ENCODE measurements at places on chromosomes 11 and 22.
A peak's percentile ranks its signal among the peaks of the same experiment; 100 is the strongest.

- peak; percentile 46 for DNase-seq
- H3K4me1 ChIP-seq = peaks cover 63% of the 10 kb centered on the region
- peak overlapping the region; percentile 100 for H3K27ac ChIP-seq
- peaks cover 45% of the 10 kb centered on the region for H3K36me3 ChIP-seq
- H3K27me3 ChIP-seq = no peaks in the 10 kb centered on the region
- peak overlapping the region; percentile 100 for H3K4me3 ChIP-seq
Measured at GRCh38 chr22:46763051-46763705, 728 bp downstream of the TBC1D22A start.

GRCh38 chr11:19060629-19061028 is at the start of gene MRGPRX2:
Gene MRGPRX2 (minus strand): TSS chr11:19060717. CDS start chr11:19056402, 4,315 bp downstream.
- peaks cover 29% of the 10 kb centered on the region for H3K27me3 ChIP-seq
- H3K4me3 ChIP-seq = no peak within 1 kb of the TSS
- peak; percentile 10 for DNase-seq
- H3K27ac ChIP-seq = no peak within 1 kb of the TSS

GRCh38 chr11:111761036-111761435 is 5.2 kb downstream of the PPP2R1B start:
- H3K27ac ChIP-seq = no peak overlapping the region
- H3K36me3 ChIP-seq = peaks cover 31% of the 10 kb centered on the region
- no peak overlapping the region for H3K4me3 ChIP-seq
- H3K27me3 ChIP-seq = no peaks in the 10 kb centered on the region
- DNase-seq = no peak

DNA sequence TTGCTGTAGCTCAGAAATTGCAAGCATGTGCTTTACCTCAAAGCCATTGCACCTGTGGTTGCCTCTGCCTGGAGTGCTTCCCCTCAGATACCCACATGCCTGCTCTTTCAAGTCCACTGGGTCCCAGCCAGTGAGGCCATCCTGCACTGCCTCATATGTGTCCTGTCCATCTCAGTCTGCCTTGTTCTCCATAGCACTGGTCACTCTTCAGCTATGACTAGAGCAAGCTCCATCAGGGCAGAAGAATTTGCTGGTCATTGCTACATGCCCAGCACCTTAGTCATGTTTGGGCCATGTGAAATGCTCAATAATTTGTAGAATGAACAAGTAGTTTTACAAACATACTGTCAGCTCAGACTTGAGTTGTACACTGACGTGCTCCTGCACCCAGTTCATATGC is 64.4 kb upstream of the HORMAD2 start:
- H3K36me3 ChIP-seq = peaks cover 10% of the 10 kb centered on the region
- H3K27ac ChIP-seq = no peak overlapping the region
- H3K27me3 ChIP-seq = no peaks in the 10 kb centered on the region
- no peak for DNase-seq
- H3K4me3 ChIP-seq = no peak overlapping the region

DNA sequence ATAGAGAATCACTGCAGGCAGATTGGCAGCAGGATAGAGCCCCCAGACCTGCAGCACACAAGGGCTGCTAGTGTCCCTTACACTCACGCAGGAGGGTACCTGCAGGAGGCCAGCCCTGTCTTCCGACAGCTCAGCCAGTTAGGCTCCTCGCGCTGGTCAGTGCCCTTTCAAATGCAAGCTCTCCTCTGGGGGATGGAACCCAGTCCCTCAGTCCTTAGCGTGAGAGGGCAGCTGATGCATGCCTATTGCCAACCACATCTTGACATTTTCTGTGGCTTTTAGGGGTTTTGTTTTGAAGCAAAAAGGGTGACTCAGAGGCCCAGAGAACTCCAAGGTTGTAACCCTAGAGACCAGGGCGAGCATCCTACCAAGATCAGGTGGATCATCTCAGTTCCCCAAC is 40.0 kb downstream of the WNT11 start:
- no peaks in the 10 kb centered on the region for H3K36me3 ChIP-seq
- no peaks in the 10 kb centered on the region for H3K4me1 ChIP-seq
- no peak overlapping the region for H3K4me3 ChIP-seq
- H3K27ac ChIP-seq = no peak overlapping the region
